CD14-positive monocyte (primary cell): ENCODE measurements at places on chromosomes 7 and 10. TPM values are rescaled to one million over a fixed set of nuclear protein-coding genes. Genes with fewer than 3 reads are reported as not detected.

UCN3 gene
- polyA plus RNA-seq, result not detected in 2 replicates

ASIC3 gene
- polyA plus RNA-seq, result not detected

ZPBP gene
- not detected in 2 replicates for polyA plus RNA-seq

SFRP4 gene
- not detected for polyA plus RNA-seq

NACAD gene
- not detected for polyA plus RNA-seq

VAX1 gene
- polyA plus RNA-seq, result not detected

TRPV5 gene
- polyA plus RNA-seq, result not detected

SEPTIN7 gene
- polyA plus RNA-seq, result 322 TPM

GRCh38 chr10:17427201-17427600 is 27.2 kb downstream of the ST8SIA6 start:
- no peaks in the 10 kb centered on the region for H3K36me3 ChIP-seq
- H3K4me1 ChIP-seq, result peaks cover 29% of the 10 kb centered on the region
- no peak overlapping the region for H3K4me3 ChIP-seq
- H3K27ac ChIP-seq, result no peak overlapping the region

DNA sequence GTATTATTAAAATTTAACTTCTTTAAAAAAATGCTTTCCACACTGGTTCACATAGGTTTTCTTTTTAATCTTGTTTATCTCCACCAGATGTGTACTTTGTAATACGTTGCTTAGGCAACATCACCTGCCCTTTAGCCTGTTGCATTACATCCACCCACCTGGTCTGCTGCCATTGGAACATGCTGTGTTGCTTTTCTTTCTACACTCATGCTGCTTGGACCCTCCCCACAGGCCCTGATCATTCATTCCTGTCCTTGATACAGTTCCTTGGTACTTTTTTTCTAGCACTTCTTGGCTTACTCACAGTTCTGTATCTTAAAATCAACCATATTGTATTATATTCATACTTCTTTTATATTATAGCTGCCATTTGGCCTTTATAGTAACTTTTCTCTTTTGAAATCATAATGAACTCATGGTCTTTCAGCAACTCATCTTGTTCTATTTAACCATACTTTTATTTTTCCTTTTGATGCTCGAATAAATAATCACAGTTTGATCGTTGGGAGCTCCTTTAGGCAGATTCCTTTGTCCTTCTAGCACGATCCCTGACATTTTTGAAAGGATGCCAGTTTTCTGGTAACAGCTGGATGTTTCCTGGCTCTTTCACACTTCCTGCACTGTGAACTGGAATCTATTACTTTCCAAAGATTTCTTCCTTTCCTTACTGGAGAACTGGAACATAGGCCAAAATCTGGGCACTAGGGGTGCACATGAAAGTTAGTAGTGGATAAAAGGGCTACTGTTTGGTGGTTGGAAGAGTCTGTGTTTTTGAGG is 125.1 kb downstream of the CDK14 start:
- H3K27ac ChIP-seq, result no peak overlapping the region
- DNase-seq, result no peak
- no peaks in the 10 kb centered on the region for H3K27me3 ChIP-seq

GRCh38 chr10:126854726-126855495 is 50.3 kb upstream of the DOCK1 start:
- no peak for DNase-seq
- H3K4me1 ChIP-seq, result no peaks in the 10 kb centered on the region
- no peaks in the 10 kb centered on the region for H3K27me3 ChIP-seq
- no peak overlapping the region for H3K27ac ChIP-seq
- H3K36me3 ChIP-seq, result no peaks in the 10 kb centered on the region

GRCh38 chr10:28246023-28246422 is 56.8 kb downstream of the MPP7 start:
- no peaks in the 10 kb centered on the region for H3K27me3 ChIP-seq
- peaks cover 49% of the 10 kb centered on the region for H3K4me1 ChIP-seq
- H3K27ac ChIP-seq, result no peak overlapping the region
- no peak for DNase-seq
- H3K4me3 ChIP-seq, result no peak overlapping the region

- peaks cover 28% of the 10 kb centered on the region for H3K36me3 ChIP-seq
- no peak overlapping the region for H3K27ac ChIP-seq
- DNase-seq, result no peak
- H3K4me1 ChIP-seq, result no peaks in the 10 kb centered on the region
- H3K4me3 ChIP-seq, result no peak overlapping the region
These were observed 223.3 kb downstream of the MLLT10 start for GRCh38 chr10:21757185-21757901.

DNA sequence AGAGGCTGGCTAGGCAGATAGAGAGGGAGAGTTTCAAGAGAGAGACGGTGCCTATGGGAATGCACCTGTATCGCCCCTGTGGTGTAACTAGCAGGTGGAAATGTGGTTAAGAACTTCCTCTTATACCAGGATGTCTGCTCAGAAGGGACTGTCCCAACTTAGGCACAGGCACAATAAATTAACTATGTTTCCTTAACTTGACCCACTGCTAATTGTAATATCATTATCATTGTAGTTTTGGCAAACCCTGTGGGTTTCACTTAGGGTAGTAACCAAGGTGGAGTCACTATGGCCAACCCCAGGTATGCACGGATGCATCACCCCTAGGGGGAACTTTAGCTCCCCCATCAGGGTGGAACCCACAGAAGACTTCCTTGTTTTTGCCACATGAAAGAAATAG is 455.7 kb downstream of the DGKB start:
- H3K36me3 ChIP-seq, result no peaks in the 10 kb centered on the region
- no peaks in the 10 kb centered on the region for H3K4me1 ChIP-seq
- H3K27me3 ChIP-seq, result no peaks in the 10 kb centered on the region
